A549 treated with Hydrocortisone at 1 μM for 4 hours (cell line): ENCODE measurements at places on chromosomes 13 and 19. TPM values are rescaled to one million over a fixed set of nuclear protein-coding genes. Genes with fewer than 3 reads are reported as not detected.

TRIM28 gene
- 646 to 765 TPM (median 655 TPM) in 5 replicates for total RNA-seq

CAPN12 gene
- total RNA-seq = 4.9 to 7.4 TPM (median 6.4 TPM) in 5 replicates

PDE4C gene
- total RNA-seq = 0.20 to 0.63 TPM (median 0.33 TPM) in 5 replicates

UPK1A gene
- 0.52 to 1.5 TPM (median 1.0 TPM) in 5 replicates for total RNA-seq

NCR1 gene
- not detected in 5 replicates for total RNA-seq

SYNGR4 gene
- total RNA-seq = 0.93 to 3.6 TPM (median 3.1 TPM) in 5 replicates

ALG11 gene
- 5.0 to 14.1 TPM (median 7.3 TPM) in 5 replicates for total RNA-seq

NDUFA7 gene
- total RNA-seq = 56.0 to 97.2 TPM (median 92.6 TPM) in 5 replicates

POLR1G gene
- total RNA-seq = 45.2 to 51.3 TPM (median 49.5 TPM) in 5 replicates

ERICH4 gene
- total RNA-seq = not detected in 5 replicates

PSG5 gene
- 0.40 to 0.95 TPM (median 0.58 TPM) in 5 replicates for total RNA-seq

SLC6A16 gene
- total RNA-seq = 0.77 to 1.3 TPM (median 0.85 TPM) in 5 replicates

TUBB4A gene
- 6.0 to 7.4 TPM (median 6.6 TPM) in 5 replicates for total RNA-seq

ESD gene
- total RNA-seq = 80.5 to 96.5 TPM (median 87.0 TPM) in 5 replicates

GPC6 gene
- total RNA-seq = 3.5 to 6.3 TPM (median 5.1 TPM) in 5 replicates

OLFM4 gene
- total RNA-seq = not detected in 5 replicates

VSTM2B gene
- total RNA-seq = not detected in 5 replicates

CPB2 gene
- not detected in 5 replicates for total RNA-seq

FGF14 gene
- not detected in 5 replicates for total RNA-seq

LILRB2 gene
- total RNA-seq = 0.06 to 0.22 TPM (median 0.08 TPM) in 3 of 5 replicates, not detected in the others

KRTDAP gene
- not detected in 5 replicates for total RNA-seq

CKAP2 gene
- total RNA-seq = 23.6 to 37.7 TPM (median 29.2 TPM) in 5 replicates

TNFRSF19 gene
- 2.8 to 4.7 TPM (median 3.4 TPM) in 5 replicates for total RNA-seq

REEP6 gene
- 3.9 to 6.6 TPM (median 4.9 TPM) in 5 replicates for total RNA-seq

TJP3 gene
- total RNA-seq = 0.39 to 0.69 TPM (median 0.56 TPM) in 5 replicates

FBXO46 gene
- total RNA-seq = 7.0 to 10.2 TPM (median 9.2 TPM) in 5 replicates

FCAR gene
- not detected in 5 replicates for total RNA-seq

CEACAM7 gene
- 0.03 to 0.18 TPM (median 0.10 TPM) in 3 of 5 replicates, not detected in the others for total RNA-seq

EDDM13 gene
- total RNA-seq = not detected in 5 replicates

DCT gene
- not detected in 5 replicates for total RNA-seq

GSK3A gene
- 118 to 151 TPM (median 144 TPM) in 5 replicates for total RNA-seq

FCGBP gene
- 0.63 to 0.97 TPM (median 0.70 TPM) in 5 replicates for total RNA-seq

METTL21C gene
- total RNA-seq = not detected in 5 replicates

F10 gene
- 0.31 TPM in 1 of 5 replicates, not detected in the others for total RNA-seq
